Germinal center (tissue), 1 donor: ENCODE measurements at places on chromosomes 2 and 18.

- no peak for DNase-seq
These were observed 752.6 kb upstream of the ID2 start for GRCh38 chr2:7929281-7929680.

- no peak for DNase-seq
These were observed 33.6 kb upstream of the ZBTB7C start for GRCh38 chr18:48442761-48443160.

DNA sequence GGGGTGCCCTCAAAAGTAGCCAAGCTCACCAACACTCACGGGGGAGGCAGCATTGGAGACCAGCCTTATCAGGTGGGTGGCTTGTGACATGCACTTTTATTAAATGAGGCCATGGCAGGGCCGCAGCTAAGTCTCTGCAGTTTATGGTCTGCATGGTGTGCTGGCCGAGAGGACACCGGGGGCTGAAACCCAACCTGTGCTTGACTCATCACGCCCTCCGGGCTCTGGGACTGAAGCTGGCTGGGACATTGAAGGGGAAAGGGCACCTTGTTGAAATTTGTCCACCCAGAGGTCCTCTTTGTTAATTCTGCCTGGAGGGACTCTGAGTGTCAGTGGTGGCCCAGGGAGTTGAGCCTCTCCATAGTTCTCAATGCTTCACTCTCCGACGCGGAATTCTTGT, 17.7 kb upstream of the NTSR2 start:
- no peak for DNase-seq

DNA sequence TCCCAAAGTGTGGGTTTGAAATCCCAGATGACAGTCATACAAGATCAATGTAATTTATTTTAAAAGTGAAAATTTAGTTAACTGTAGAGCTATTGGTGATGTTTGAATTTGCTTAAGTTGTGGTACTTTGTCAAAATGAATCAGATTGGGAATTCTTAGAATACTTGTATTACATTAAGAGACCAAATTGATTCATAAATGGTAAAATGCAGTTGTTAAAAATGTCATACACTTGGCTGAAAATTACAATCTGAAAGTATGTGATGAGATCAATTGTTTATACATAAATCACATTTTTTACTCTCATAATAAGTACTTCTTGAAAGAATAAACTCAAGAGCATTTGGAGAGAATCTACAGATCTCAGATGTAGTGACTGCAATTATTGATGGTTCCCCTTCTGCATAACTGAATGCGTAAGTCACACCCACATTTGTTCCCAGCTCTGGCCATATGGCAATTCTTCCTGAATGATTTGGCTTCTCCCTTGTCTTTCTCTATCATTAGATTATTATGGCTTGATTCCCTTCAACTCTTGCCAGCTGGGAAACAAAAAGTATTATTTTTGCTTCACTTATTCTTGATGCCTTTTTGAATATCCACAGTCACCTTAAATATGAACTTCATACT, 558.5 kb downstream of the CPS1 start:
- no peak for DNase-seq

- no peak for DNase-seq
These were observed 1.6 kb downstream of the LRATD1 start for GRCh38 chr2:14634182-14634488.

- DNase-seq: no peak
These were observed 55.2 kb downstream of the STK39 start for GRCh38 chr2:168191955-168192785.

GRCh38 chr2:46439582-46439981, 39.8 kb upstream of the TMEM247 start:
- DNase-seq: no peak

GRCh38 chr2:144519934-144520731, at the start of gene ZEB2:
Gene ZEB2, minus strand, starts transcription at chr2:144520119. Its CDS starts 2,769 bp downstream, at chr2:144517350.
- peak; percentile 46 for DNase-seq

DNA sequence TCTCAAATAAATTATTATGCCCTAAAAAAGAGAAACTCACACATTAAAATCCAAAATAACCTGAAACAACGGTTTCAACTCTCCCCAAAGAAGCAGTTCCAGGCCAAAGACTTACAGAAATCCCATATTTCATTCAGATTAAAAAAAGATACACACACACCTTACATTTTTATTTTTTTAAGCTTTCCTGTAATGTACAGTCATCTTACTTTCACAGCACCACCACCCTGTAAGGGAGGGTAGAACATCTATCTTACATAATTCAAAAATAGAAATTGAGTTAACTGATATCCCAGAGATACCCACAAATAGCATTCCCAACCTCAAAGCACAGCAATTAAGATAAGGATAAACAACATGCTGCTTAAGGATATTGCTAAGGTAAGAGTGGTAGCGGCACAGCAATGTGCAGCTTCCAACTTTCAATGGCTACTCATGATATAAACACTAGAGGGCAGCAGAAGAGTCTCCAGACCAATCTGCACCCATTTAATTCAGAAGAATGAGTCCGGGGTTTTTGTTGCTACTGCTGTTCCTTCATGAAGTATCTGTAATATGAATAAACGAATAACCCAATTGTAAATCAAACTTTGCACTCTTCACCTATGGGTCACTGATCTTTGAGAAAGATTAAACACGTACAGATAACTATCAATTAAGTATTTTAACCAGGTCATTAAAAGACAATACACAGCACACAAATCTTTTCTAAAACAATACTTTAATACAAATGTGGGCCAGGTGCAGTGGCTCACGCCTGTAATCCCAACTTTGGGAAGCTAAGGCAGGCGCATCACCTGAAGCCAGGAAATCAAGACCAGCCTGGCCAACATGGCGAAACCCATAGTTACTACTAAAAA, 11.3 kb downstream of the GFPT1 start:
- peak; percentile 18 for DNase-seq

GRCh38 chr18:13696961-13697360, 29.4 kb downstream of the FAM210A start:
- no peak for DNase-seq

DNA sequence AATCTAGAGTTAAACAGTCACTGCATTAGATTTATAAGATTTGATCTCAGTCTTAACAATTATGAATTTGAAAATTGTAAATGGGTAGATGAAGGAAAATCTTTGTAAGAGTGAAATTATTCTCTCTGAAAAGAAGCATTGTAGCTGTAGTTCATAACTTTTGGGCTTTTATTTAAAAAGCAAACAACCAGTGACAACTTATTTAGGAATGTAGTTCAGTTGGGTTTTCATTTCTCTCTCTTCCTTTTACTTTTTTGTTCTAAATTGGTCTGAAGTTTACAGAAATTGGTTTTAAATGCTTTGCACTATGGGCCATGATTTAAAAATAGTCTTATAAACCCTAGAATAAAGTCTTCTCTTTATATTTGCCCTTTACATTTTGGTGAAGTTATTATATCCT, 296.6 kb downstream of the GULP1 start:
- DNase-seq: no peak

DNA sequence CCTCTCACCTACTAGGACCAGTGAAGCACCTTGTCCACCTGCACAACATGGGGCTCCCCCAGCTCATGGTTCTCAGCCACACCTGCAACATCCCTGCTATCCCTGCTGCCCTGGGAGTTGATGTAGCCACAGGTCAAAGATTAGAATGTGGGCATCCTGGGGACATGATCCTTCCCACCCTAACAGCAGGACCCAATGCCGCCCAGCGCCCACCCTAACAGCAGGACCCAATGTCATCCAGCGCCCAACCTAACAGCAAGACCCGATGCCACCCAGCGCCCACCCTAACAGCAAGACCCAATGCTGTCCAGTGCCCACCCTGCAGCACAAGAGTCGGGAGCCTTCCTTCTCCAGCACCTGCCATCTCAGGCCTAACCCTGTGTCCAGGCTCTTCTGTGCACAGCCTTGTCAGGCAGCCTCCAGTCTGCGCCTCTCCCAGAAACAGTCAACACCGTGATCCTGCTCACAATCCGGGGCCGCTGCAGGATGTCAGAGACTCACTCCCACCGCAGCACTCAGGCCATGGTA, 237.3 kb upstream of the SALL3 start:
- DNase-seq: no peak

- DNase-seq: no peak
These were observed 5.0 kb downstream of the RBKS start for GRCh38 chr2:27885234-27885633.

GRCh38 chr2:56077359-56077915, 106.4 kb upstream of the CCDC85A start:
- DNase-seq: no peak

- no peak for DNase-seq
These were observed 83.7 kb upstream of the CTDP1 start for GRCh38 chr18:79595876-79596374.

DNA sequence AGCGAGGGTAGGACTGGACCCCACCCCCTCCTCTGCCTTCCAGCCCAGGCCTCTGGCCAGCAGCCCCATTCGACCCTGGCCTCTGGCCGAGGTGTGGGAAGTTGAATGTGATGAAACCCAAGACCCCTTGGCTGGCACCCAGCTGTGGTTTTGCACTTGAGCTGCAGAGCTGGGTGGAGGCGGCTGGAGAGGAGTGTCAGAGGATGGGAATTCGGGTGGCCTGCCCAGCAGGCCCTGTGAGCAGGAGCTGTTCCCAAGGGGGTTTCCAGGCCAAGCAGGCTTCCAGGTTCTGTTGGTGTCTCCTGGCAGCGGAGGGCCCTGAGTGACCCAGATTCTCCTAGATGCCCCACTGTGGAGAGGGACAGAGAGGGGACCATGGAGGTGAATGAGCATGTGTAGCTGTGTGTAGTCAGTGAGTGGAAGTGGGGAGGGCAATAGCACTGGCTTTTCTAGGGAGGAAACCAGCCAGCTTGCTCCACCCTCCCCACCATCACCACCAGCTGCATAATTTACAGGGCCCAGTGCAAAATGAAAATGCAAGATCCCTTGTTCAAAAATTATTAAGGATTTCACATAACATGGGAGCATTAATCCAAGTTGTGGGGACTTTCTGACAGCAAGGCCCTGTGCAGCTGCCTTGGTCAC, 172.2 kb upstream of the HAAO start:
- DNase-seq: no peak

GRCh38 chr2:25115902-25116301, 52.5 kb downstream of the POMC start:
- DNase-seq: no peak

- no peak for DNase-seq
These were observed 4.1 kb downstream of the ASB3 start for GRCh38 chr2:53782676-53783075.

DNA sequence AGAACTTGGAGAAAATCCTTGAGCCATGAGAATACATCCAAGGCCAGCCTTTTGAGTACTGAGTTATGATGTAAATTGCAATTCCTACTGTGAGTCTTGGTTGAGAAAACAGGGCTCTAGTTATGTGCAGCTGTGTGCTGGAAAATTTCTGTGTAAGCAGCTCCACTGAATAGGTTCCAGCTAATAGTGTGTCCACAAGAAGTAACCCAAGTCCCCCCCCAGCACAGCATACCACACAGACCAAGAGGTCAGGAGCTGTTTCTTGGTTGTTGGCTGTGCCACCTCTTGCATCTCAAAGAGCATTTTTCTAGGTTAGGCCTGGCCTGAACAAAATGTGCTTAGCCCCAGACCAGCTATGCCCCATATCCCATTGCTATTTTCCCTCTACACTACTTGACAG, 36.8 kb upstream of the APCDD1 start:
- DNase-seq: no peak

GRCh38 chr18:79327199-79327721, 68.5 kb upstream of the NFATC1 start:
- DNase-seq: no peak

GRCh38 chr2:26786207-26787028, 562 bp downstream of the CENPA start:
- peak; percentile 47 for DNase-seq

DNA sequence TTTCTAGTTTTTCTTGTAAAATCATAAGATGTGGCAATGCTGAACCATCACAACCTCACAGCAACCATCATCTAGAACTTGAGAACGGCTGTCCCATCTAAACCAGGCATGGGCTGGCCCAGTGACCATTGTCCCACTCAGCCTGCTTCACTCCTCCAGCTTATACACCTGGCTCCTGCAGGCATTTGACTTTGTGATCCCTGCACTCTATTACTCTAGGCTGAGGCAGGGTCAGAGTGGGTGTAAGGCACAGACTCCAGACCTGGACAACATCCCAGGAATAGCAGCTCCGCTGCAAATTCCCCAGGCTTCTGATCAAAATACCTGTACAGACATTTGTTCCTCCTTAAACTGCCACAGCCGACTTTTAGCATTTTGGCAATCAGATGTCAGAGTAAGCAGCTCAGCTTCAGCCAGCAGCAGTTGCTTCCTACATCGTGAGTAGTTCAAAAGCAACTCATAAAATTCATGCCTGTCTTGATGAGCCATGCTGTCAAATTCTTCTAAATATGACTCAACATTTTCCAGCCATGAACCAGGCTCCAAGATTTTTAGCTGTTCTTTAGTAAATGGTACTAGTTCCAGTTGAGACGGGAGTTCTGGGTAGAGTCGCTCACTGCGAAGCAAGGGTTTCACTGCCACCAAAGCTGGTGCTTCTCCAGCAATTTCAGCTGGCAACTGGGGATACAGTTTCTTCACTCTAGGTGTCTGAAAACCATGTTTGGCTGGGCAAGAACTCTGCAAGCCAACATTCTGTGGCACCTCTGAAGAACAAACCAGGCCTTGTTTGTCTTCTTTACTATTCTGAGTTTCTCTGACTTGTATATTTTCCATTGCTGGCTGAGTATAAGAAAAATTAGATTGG, 12.8 kb downstream of the EPG5 start:
- no peak for DNase-seq

GRCh38 chr2:172613040-172613439, 57.1 kb downstream of the PDK1 start:
- peak; percentile 11 for DNase-seq

DNA sequence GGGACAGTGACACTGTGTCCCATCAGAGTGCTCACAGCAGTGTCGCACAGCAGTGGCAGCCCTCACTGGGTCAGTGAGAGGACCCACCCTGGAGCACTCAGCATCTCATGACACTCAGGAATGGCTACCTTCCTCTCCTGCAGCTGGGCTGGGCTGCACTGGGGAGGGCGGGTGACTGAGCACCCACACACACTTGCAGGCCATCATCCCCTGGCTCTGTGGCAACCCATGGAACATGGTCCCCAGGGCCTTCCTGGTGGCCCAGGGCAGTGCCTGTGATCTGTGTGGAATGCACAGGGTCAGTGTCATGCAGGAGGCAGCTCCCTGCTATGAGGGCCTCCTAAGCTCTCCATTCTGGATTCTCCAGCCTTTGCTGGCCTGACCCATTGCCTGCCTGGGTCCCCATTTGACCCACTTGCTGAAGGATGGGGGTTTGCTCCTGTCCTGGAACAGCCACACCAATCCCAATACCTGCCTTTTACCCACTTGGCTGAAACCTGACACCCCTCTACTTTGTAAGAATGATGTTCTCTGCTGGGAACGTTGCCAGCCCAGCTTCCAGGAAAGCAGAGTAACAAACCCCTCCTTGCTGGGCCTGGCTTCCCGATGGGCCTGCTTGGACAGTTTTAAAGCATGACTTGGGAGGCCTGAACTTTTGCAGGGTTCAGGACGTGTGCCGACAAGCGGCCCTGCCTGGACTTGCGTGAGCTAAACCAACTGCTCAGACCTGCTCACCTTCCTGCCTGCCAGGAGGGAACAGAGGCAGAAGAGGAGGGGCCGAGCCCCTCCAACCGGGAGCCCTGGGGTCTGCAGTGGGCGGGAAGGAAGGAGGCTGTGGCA, 13.7 kb downstream of the HS6ST1 start:
- no peak for DNase-seq

GRCh38 chr18:24015639-24016631, 1.4 kb downstream of the TTC39C start:
- DNase-seq: no peak
